Stimulated activated CD4-positive, alpha-beta T cell treated with anti-CD3 and anti-CD28 coated beads, Interleukin-15, amount 100 ng/mL, for 48 hours (primary cell): ENCODE measurements at places on chromosomes 11 and 22.

DNA sequence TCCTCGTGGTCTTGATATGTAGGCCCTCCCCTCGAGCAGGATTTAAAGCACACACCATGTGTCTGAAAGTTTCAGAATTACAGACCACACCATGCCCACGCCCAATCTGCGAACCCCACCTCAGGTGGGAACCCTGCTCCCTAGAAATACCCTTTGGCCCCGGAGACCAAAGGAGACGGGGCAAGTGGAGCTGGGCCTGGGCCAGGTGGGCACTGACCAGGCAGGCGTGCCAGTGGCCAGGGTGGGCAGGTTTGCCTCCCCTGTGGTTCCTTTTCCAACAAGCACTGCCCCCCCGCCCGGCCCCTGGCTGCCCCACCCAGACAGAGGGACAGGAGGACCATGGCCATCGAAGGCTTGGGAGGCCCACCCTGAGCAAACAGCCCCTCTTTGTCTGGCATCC, 400.4 kb downstream of the TBC1D22A start:
- no peak for DNase-seq

- DNase-seq: no peak
Measured at GRCh38 chr11:73237471-73238290, 19.6 kb downstream of the P2RY2 start.

DNA sequence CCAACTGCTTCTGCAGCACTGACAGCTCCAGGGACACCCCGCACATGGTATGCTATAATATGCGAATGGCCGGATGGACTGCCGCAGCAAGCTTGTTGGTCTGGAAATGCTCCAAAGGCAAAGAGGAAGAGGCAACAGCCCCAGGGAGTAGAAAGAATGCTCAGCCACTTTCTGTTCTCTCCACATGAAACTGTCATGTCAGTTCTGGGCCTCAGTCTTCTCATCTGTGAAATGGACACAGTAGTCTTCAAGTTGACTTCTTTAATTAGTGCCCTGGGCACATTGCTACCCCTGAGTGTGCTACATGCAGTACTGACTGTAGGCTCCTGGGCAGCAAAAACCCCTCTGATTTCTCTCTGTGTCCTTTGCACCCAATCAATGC, 19.9 kb downstream of the IL10RA start:
- DNase-seq: no peak

GRCh38 chr11:73972620-73973449, 9.8 kb downstream of the UCP2 start:
- no peak for DNase-seq

DNA sequence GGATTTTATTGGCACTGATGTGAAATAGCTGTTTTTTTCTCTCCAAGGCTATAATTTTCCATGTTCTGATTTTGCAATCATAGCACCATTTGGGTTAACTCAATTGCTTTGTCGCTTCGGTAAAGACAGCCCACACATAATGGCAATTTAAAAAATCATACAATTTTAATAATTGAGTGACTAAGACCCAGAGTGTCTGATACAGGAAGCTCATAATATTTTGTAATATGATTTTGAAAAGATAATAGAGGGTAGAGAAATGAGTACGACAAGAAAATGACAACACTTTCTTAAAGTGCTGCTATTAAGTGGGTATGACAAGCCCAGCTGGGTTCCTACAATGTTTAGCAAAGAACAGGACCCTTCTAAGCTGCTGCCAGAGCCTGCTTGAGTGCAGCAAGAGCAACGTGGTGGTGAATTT, 439.1 kb downstream of the METTL15 start:
- no peak for DNase-seq

GRCh38 chr11:36930256-36930655, 332.2 kb upstream of the RAG2 start:
- DNase-seq: no peak

GRCh38 chr11:69702769-69703452, 911 bp downstream of the FGF19 start:
- no peak for DNase-seq

DNA sequence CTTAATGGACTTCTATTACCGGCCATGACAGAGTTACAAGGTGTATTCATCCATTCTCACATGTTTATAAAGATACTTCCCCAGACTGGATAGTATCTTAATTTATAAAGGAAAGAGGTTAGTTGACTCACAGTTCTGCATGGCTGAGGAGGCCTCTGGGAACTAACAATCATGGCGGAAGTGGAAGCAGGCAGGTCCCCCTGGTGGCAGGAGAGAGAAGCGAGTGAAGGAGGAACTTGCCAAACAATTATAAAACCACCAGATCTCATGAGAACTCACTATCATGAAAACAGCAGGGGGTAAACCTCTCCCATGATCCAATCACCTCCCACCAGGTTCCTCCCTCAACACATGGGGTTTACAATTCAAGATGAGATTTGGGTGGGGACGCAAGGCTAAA, 170.0 kb upstream of the PDGFD start:
- DNase-seq: no peak
